NCI-H510A treated with DMSO at 0.1 percent for 48 hours (cell line): ENCODE measurements at places on chromosomes 13 and 19.
A peak's percentile ranks its signal among the peaks of the same experiment; 100 is the strongest.

DNA sequence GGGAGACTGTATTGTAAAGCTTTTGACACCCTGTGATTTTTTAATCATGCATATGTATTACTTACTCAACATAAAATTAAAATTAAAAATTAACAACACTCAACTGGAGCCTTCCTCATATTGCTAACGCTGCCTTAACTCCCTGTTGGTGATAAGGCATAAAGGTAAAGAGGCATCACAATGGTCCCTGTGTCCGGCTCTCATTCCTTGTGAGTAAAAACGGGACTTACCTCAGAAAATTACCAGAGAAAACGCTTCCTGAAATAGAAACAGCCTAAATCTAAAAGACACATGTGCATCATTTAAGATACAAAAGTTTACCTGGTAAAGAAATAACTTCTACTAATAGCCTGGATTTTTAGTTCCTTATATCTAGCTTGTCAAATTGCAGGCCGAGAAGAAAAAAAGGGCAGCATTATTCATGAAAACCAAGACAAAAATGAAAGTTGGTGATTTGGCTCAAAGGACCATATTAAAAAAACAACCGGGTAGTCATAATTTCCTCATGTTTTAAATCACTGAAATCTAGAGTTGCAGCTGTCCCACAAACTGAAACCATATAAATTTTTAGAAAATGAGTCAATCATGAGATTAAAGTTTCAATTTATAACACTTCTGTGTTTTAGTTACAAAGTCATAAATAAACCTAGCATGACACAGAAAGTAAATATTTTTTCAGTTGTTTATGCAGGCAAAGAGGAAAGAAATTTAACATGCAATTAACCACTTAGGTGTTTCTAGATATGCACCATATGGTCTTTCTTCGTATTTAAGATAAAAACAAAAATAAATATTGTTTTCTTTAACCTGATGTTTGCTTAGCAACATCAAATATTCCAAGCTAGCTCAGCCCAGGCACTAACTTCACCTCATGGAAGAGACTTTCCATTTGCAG lies 94.7 kb downstream of the MIPEP start:
- DNase-seq, result no peak

DNA sequence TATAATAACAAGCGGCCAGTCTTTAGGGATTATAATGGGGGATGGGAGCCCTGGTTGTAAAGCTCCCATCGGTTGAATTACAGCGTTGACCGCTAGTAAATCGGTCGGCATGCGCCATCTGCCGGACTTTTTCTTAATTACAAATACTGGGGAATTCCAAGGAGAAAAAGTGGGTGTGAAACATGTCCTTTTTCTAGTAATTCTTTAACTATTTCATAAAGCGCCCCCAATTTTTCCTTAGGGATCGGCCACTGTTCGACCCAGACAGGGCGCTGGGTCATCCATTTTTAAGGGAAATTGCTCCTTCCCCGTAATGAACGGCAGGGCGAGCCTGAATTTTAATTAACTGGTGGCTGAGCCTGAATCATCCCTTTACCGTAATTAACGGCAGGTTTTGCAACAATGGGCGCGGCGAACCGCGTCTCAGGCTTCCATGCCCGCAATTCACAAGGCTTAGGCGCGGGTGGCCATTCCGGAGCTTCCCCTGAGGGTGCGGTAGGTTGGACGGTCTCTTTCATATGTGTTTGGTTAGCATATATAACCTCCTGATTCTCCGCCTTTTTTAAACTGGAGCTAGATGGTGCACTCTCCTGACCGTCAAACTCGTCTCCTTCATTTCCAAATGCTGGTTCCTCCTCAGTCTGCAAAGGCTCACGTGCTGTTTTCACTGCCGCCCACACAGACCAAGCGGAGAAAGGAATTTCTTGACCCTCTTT lies 30.2 kb upstream of the EVI5L start:
- peak; percentile 45 for DNase-seq

- no peak for DNase-seq
Observed at GRCh38 chr13:100789025-100789424, 114.4 kb upstream of the TMTC4 start.

DNA sequence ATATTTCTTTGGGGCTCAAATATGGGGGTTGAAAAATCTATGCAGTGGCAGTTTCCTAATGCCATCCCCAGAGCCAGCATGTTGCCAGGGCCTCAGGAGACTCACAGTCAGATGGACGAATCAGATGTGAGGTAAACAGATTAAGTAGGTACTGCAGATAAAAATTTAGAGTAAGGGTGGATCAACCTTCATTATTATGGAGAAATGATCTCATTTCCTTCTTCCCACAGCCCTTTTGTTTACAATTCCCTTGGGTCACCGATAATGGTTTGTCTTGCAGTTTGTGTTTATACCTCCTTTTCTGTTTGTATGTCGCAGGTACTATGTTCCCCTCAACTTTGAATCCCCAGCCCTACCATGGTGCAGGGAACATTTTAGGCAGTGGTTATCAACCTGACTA lies 20.0 kb downstream of the DIAPH3 start:
- no peak for DNase-seq

DNA sequence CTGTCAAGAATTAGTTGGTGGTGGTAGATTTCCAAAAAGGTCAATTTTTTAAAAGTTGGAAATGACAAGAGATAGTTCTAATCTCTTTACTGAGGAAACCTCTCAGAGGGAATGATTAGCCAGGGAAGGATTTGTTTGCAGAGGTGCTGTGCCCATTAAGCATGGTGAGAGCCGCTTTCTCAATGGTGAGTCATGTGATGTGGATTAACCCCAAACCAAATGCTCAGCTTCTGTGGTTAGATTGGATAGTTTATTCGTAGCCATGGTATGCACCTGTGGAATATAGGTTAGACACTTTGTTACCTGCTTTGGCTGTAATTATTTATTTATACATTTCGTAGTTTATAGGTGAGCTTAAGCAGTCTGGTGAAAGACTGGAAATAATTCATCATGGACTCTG lies 7.1 kb downstream of the HNRNPM start:
- DNase-seq, result no peak

DNA sequence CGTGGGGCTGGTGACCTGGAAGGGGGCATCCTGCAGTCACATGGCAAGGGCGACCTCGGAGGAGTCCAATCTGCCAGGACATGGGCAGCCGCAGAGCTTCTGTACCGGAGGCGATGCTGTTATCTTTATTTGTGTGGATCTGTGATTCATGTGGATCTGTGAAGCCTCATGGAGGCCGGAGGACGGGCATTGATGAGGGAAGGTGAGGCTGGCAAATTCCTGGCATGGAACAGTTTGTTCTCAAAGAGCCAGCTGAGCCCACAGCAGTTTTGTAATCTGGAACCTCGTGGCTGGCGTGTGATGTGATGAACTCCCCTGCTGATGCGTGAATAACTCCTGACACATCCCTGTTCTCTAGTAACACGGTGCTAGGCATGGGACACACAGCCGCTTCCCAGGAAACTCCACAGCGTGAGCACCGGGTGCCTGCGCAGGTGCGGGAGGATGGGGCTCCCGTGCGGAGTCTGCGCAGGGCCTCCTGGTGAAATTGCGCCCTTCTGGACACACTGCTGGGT lies 40.4 kb downstream of the ATP11A start:
- DNase-seq, result no peak

- DNase-seq, result no peak
Observed at GRCh38 chr19:35090506-35091214, 25.0 kb upstream of the FXYD3 start.

DNA sequence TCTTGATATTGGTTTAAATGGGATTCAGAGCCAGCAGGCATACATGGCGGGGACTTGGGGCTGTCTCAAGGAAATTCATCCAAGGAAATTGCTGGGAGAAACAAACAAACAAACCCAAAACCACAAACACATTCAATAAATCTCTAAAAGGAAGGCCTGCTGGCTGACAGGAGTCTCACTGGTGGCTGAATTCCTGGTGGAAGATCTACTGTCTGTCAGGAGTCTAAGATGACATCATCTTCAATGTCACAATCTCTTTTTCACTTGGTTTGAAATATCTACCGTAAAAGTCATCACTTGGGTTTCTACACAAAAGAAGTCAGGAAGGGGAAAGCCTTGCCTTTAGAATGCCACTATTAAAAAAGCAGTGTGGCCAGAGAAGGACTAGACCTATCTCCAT lies 87.9 kb downstream of the KLF5 start:
- no peak for DNase-seq

- no peak for DNase-seq
Observed at GRCh38 chr13:91157273-91158016, 190.0 kb upstream of the MIR17HG start.

GRCh38 chr19:20051841-20052768 lies 12.8 kb upstream of the ZNF682 start:
- DNase-seq, result peak; percentile 88

- DNase-seq, result no peak
Observed at GRCh38 chr19:43872547-43873336, 45.6 kb downstream of the ZNF283 start.

DNA sequence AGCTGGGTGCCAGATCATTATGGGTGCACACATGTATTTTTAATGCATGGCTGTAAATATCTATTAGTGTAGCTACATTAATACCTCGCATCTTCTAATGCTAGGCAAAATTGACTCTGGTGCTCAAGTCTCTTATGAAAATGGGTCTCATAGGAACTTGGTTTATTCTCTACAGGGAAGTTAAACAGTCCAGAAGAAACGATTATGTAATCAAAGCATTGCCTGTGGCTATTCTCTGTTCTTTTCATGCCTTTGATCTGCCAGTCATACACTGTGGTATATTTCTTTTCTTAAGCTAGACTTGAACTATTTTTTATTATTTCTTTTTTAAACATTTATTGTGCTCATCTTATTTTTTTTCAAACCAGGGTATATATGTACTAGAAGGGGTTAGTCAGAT lies 1015.0 kb downstream of the SLITRK1 start:
- DNase-seq, result no peak

DNA sequence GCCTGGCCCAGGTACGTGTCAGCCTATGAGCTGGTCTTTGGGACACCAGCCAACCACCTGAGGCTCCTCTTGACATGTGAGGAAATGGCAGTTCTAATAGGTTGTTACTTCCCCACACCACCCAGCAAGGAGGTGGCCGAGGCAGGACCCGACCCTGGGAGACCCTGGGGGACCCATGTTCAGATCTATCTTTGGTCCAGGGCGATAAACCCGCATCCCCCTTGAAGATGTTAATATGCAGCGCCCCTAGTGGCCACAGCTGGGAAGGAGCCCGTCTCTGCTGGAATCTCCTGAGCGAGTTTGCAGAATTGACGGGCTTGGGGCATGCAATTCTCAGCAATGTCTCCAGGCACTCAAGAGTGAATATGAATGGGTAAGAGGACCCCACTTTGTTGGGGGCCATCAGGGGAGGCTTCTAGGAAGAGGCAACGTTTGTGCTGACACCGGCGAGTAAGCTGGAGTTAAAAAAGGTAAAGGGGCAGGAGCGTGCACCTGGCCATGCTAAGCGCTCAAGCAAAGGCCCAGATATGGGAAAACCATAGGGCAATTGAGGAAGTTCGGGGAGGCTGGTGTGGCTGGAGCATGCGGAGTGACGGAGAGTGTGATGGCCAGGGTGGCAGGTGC lies 1.5 kb upstream of the MYO1F start:
- peak; percentile 51 for DNase-seq

GRCh38 chr13:113124211-113124970 lies 1.8 kb downstream of the F10 start:
- no peak for DNase-seq

GRCh38 chr13:85521657-85522056 lies 277.6 kb downstream of the SLITRK6 start:
- DNase-seq, result peak; percentile 94

GRCh38 chr19:14114854-14115253 lies 2.7 kb downstream of the PRKACA start:
- DNase-seq, result no peak

DNA sequence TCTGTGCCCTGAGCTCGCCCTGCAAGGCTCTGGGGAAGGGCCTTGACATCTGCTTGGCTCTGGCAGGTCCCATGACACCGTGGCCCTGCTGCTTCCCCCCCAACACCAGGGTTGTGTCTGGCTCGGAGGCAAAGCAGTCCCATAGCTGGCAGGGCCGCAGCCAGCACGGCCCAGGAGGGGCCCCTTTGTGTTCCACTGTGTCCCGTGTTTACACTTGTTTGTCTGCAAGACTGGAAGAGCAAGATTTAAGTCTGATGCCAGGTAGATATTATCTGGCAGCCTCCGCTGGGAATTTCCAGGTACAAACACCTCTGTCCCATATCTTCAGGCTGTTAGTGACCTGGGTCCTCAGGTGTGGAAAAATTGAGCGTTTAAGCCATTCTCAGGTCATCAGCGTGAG lies 44.3 kb downstream of the MCF2L start:
- DNase-seq, result no peak

DNA sequence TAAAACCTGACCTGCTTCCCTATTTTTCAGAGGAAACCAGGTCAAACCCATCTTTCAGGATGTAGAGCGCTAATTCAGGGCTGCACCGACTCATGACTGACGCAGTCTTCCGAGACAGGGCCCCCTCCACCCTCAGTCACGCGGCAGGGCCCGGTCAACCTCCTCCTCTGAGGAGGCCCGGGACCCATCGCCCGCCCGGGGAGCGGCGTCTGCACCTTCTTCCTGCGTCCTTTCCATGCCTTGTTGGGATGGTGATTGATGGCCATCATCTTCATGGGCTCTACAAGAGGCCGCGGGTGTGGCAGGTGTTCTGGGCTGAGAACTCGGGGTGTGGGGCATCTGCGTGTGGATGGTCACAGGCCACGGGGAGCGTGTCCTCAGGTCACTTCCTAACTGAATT lies 26.0 kb downstream of the GRTP1 start:
- DNase-seq, result no peak

DNA sequence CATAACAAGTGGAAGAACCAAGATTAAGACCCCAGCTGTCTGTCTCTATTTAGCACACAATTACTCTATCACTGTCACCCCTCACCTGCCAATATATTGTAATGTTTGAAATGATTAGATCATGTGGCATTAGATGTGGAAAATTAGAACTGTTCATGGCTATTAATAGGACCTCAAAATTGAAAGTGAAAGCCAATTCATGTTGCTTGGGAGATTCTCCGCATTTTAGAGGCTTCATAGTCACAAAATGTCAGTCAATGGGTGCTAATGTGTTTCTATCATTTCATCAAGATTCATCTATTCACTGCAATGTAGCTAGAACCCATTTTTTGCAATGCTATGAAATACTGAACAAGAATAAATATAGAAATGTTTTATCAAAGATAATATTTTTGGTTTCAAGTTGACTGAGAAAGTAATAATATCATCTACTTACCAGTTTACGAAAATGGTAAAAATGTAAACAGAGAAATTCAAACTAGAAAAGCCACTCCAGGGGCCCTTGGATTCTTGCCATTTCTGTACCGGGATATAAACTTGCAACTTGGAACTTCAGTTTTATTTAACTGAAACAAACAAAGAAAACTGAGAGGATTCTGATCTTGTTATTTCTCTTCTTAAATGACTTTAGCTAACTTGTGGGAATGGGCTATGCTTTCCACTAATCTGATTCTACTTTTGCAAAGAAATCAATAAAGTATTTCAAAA lies 388.6 kb downstream of the DCT start:
- DNase-seq, result no peak
